EL (cell line): ENCODE measurements at places on chromosomes 6 and 20.

- no peak for DNase-seq
These were observed 3.7 kb downstream of the FLRT3 start for GRCh38 chr20:14333721-14334120.

DNA sequence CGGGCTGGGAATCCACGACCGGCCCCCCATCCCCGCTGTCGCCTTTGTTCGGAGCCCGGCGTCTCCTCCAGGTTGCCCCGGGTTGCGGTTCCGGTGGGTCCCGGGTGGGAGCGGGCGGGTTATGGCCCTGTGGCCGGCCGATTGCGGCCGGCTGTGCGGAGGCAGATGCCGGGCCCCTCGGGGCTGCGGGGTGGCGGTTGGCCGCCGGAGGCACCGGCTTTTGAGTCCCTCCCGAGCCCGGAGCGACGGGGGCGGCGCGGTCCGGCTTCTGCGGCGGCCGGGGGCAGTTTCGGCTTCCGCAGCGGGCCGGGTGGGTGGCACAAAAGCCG is 431 bp downstream of the LOC128125822 start:
- DNase-seq, result no peak

DNA sequence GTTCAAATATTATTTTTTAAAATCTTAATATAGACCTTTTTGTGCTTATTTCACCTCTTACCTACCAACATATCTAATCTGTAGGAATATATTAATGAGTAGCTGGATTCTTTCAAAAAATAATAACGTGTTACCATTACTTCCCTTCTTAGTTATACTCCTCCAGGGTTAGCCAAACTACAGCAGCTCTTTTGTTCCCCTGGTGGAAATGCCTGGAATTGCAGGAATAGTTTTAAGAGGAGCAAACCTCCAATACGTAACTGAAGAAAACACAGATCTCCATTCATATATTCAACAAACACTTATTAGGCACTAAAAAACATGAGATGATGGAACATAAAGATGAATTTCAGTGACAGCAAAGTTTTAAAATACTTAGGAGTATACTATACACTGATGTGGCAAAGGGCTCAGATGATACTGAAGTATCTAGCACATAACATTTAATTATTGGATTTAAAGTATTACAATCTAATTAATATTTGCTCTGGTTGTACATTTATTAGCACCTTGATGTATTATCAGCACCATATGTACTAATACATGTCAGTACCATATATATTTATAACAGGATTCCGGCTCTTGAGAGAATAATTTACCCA is 78.3 kb downstream of the TBX18 start:
- DNase-seq, result peak; percentile 10

- DNase-seq, result no peak
These were observed 37.4 kb upstream of the SNX9 start for GRCh38 chr6:157785636-157786035.

- DNase-seq, result peak; percentile 24
These were observed 348.9 kb downstream of the NRN1 start for GRCh38 chr6:5657684-5658430.

- no peak for DNase-seq
These were observed 150.3 kb downstream of the COL21A1 start for GRCh38 chr6:56096946-56097621.

DNA sequence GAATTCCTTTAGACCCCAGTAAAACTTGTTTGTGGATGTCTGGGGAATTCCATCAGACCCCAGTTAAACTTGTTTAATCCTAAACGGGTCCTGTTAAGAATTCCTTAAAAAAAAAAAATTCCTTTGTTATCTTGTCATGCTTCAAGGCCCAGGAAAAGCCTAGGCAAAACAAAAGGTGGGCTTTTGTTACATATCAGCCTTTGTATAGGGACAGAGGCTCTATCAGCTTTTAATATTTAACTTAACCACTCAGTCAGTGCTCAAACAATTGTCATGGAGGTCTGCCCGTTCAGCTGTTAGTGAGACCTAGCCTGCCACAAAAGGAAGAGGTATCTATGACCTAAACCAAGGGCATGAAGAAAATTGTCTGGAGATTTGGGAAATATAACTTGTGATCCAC is 53.1 kb downstream of the SLC22A1 start:
- no peak for DNase-seq

DNA sequence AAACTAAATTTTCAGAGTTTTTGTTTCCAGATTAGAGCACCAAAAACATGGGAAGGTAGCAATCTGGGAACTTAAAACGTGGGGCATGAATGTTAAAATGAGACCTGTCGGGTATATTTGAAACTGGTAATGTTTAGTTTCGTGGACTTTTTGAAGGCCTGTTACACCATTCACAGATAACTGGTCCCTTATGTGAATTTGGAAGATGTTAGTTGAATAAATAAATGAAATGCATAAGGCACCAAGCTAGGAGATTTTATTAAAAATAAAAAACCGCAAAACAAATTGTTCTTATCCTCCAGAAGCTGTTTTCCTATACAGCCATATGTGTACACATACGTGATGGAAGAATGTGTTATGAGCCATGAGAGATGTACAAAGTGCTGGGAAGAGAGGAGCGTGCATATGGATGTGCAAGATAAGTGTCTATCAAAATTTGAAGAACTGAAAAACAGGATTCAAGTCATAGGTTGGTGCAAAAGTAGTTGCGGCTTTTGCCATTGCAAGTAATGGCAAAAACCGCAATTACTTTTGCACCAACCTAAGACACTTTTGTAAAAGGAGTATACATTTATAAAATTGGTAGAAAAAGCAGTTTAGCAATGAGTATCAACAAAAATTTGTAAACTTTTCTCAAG is 700 bp upstream of the MCUR1 start:
- no peak for DNase-seq

GRCh38 chr6:130515306-130515705 is 149.5 kb downstream of the TMEM200A start:
- DNase-seq, result no peak

DNA sequence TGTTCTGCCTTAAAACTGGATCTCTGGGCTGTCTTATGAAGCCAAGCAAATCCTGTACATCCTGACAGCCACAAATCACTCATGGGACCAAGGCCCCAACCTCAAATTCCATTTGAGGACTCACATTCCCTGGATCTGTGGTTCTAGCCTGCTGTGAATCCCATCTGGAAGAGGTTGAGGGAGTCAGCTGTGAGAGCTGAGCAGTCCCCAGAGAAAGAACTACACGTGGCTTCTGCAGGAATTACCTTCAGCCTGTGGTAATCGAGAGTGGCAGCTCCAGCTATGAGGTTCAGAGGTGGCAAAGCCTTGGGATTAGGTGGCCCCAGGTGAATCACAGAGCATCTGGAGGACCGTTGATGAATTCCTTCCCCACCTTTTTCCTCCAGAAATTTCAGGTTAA is 245.2 kb downstream of the SLC24A3 start:
- DNase-seq, result no peak

DNA sequence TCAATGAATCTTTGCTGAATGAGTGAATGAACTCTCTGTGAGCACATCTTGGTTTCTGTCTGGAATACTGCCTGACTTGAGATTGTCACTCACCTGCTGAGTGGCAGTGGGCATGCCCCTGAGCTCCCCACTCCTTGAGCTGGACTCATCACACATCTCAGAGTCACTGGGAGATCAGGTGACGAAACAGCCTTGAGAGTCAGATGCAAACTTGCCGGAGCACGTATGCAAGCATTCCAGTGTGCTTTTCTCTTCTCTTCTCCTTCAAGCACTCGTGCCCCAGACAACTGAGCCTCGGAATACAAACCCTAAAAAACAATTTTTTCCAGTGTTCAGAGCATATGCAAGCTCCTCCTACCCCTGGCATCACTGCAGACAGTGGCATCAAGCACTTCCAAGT is 9.4 kb upstream of the BMP7 start:
- no peak for DNase-seq

GRCh38 chr6:108712946-108713345 is 135.3 kb upstream of the ARMC2 start:
- no peak for DNase-seq

GRCh38 chr6:144155529-144155928 is 5.2 kb downstream of the STX11 start:
- DNase-seq, result no peak

DNA sequence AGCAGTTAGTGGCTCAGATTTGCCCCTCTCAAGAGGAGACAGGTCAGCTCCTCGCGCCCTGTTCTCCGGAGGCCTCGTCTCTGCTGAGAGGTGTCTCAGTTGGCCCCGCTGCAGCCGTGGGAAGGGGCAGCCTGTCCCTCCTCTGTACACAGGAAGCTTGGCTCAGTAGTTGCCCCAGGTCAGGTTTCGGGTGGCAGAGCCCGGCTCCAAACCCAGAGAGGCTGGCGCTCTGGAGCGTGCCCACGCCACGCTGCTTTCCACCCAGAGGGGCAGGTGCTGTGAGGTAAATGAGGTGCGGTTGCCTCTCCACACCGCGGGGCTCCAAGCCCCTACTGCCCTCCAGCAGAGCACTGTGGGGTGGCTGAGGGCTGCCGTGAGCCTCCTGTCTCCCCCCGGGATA is 16.0 kb downstream of the DYNLT1 start:
- no peak for DNase-seq

DNA sequence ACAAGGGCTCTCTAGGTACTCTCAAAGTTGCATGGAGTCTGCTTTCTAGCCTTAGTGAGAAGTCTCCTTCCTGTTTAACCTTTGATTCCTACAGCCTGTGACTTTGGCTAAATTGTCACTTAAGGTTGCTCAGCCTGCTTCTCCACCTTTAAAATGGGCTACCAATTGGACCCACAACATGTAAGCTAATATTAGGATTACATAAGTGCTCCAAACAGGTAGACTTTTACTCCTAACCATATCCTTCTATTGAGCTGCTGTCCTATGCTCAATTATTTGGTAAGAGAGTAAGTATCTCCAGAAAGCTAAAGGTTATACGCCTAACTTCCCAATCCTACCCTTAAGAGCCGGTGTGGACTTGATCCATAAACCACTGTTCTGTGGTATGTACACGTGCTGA is 2.9 kb downstream of the PCNA start:
- DNase-seq, result no peak

- no peak for DNase-seq
These were observed 7.1 kb downstream of the SGK1 start for GRCh38 chr6:134310817-134311216.

DNA sequence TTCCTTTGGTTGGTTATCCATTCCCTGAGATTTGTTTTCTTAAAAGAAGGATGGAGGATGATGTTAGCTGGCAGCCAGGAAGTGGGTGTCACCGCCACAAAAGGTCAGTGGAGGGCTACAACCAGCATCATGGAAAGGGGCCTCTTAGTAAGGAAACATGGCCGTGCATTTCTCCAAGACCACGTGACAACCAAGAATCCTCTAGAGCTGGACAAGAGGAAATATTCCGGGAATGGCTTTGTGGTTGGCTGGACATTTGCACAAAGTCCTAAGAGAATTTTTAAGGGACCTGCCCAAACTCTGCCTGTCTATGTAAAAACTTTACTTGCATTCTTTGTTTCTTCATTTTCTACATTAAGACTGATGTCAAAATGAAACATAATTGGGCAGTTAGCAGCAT is 399.9 kb upstream of the MARCKS start:
- peak; percentile 93 for DNase-seq

DNA sequence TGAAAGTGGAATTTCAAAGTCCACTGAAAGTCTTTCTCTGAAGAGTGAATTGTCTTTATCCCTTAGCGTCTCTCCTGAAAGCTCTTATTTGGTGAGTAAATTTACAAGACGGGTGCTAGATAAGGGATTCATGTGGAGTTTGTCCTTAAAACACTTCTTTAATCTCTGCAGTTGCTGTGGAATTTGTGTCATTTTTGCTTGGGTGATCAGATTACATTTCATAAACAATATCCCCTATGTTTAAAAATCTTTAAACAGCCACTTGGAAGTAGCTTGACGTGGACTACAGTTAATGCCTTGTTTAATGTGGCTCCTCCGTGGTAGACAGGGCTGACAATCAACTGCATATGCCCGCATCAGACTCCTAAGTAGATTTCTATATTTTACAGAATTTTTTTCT is 175.4 kb upstream of the ZNF217 start:
- DNase-seq, result no peak

GRCh38 chr6:169028343-169028742 is 225.3 kb downstream of the THBS2 start:
- DNase-seq, result no peak

- peak; percentile 23 for DNase-seq
These were observed 31.7 kb upstream of the CST1 start for GRCh38 chr20:23782366-23782983.

DNA sequence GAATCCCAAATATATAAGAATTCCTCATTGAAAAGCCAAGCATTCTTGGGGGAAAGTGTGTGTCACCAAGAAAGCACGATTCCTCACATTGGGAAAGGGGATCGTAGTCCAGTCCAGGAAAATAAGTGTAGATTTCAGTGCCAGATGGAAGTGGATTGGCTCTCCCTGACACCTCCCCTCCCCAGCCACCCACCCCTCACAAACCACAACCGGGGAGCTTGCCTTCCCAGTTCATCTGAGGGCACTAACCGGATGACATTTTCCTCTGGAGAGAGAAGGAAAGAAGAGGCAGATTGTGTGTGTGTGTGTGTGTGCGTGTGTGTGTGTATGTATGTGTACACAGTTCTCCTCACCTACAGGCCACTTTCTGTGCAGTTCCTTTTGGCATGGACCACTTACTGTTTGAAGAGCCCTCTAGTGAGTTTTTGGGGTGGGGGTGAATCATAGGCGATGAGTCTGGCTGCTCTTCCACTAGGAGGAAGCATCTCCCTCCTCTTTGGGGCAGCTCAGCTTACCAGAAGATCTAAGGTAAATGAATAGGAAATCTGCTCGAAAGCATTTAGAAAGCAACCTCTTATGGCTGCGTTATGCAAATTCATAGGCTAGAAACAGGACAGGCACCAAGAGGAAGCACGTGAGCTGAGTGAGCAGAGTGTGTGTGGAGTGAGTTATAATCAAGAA is 20.8 kb downstream of the DAAM2 start:
- DNase-seq, result peak; percentile 52

DNA sequence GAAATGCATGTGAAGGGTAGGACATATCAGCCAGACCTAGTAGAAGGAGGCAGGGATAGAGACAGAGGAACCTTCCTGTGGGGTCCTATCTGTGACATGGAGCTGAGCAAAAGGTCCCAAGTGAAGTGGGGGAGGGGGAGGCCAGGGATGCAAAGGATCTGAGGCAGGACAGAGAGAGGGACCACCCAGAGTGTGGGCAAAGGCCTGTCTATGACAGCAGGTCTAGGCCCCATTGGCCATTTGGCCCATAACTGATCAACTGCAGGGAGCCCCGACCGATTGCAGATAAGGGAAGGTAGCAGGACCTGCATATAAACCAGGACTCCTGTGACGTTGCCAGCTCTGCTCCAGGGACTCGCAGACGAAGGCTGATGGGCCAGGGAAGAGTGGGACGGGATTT is 49.6 kb upstream of the SYNDIG1 start:
- DNase-seq, result no peak

- peak; percentile 5 for DNase-seq
These were observed 556.5 kb downstream of the DHX35 start for GRCh38 chr20:39518654-39519053.

- DNase-seq, result no peak
These were observed 93.2 kb downstream of the CLVS2 start for GRCh38 chr6:123089226-123089625.

GRCh38 chr6:34459899-34460593 is 5.8 kb upstream of the PACSIN1 start:
- peak; percentile 41 for DNase-seq

GRCh38 chr20:1144401-1145172 is 26.2 kb downstream of the PSMF1 start:
- no peak for DNase-seq

- DNase-seq, result peak; percentile 81
These were observed 137.6 kb downstream of the IMPG1 start for GRCh38 chr6:75934643-75935472.
